ENCODE measurements at places on chromosomes 4 and X.
A peak's percentile ranks its signal among the peaks of the same experiment; 100 is the strongest.

GRCh38 chr4:25347971-25348370, 29.1 kb upstream of the ANAPC4 start:
- no peak for DNase-seq

- DNase-seq: no peak
Measured at GRCh38 chrX:53440101-53440500, 5.9 kb upstream of the HSD17B10 start.

DNA sequence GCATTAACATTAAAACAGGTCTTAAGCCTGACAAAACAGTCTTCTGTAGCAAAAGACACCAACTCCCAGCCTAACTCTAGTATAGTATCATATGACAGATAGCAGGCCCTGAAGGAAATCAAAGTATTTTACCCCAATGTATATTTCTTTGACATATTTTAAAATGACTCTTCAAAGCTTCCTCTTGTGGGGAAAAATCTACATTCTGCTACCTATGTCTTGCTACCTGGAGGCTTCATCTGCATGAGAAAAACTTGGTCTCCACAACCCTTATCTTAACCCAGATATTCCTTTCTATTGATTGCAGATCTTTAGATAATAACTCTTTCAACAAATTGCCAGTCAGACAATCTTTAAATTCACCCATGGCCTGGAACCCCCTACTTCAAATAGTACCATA, 1620.4 kb downstream of the PCDH7 start:
- DNase-seq: no peak

GRCh38 chrX:140149761-140150160, 184.4 kb upstream of the CXorf66 start:
- DNase-seq: no peak

DNA sequence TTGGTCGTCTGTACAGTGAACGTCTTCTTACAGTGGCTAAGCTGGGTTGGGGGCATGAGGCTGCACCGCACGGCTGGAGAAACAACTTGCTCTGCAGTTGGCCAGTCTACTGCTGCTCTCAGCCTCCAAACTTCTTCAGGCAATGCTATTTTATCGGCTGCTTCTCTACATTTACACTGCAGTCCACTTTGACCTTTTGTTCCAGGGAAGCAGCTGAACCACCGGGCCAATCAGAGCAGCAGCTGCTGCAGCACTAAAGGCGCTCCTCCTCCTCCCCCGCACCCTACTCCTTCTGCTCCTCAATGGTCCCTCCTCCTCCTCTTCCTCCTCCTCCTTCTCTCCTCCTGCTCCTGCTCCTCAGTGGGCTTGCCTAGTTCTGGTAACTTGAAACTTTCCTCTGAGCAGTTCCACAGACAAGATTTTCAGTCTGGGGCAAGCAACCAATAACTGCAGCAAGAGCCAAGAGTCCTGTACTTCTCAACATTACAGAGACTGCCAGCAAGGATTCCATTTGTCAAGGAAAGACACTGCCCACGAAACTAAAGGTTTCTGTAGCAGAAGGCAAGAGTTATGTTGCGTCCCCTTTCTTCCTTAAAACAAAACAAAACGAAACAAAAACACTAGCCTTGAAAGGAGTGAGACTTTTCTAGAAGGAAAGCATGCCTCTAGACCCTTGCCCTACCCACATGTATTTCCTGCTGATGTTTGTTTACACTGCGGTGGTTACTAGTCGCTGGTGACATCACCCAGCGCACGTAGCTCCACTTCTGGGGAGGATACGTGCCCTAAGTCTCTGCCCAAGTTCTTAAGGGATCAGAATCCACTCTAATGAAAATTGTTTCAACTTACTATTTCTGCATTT, 125.7 kb upstream of the NAP1L5 start:
- peak; percentile 99 for DNase-seq

- no peak for DNase-seq
Measured at GRCh38 chrX:21661316-21661715, 3.2 kb upstream of the KLHL34 start.
